ENCODE measurements at places on chromosomes 13 and 19.

GRCh38 chr13:28041501-28041900 is 53.0 kb upstream of the URAD start:
- DNase-seq: no peak
- no peaks in the 10 kb centered on the region for H3K27me3 ChIP-seq
- no peak overlapping the region for H3K27ac ChIP-seq
- no peaks in the 10 kb centered on the region for H3K4me1 ChIP-seq
- no peak overlapping the region for H3K4me3 ChIP-seq

DNA sequence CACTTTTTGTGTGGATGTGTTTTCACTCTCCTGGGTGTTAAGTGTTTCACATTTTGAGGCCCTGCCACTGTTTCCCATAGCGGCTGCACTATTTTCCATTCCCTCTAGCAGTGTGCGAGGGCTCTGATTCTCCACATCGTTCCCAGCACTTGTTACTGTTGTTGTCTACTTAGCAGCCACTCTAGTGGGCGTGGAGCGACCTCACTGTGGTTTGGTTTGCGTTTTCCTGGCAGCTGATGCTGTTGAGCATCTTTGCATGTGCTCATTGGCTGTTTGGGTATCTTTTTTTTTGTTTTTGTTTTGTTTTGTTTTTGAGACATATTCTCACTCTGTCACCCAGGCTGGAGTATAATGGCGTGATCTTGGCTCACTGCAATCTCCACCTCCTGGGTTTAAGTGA is 14.4 kb downstream of the NAXD start:
- H3K27me3 ChIP-seq: no peaks in the 10 kb centered on the region
- H3K27ac ChIP-seq: peak overlapping the region; percentile 5
- H3K4me1 ChIP-seq: no peaks in the 10 kb centered on the region

DNA sequence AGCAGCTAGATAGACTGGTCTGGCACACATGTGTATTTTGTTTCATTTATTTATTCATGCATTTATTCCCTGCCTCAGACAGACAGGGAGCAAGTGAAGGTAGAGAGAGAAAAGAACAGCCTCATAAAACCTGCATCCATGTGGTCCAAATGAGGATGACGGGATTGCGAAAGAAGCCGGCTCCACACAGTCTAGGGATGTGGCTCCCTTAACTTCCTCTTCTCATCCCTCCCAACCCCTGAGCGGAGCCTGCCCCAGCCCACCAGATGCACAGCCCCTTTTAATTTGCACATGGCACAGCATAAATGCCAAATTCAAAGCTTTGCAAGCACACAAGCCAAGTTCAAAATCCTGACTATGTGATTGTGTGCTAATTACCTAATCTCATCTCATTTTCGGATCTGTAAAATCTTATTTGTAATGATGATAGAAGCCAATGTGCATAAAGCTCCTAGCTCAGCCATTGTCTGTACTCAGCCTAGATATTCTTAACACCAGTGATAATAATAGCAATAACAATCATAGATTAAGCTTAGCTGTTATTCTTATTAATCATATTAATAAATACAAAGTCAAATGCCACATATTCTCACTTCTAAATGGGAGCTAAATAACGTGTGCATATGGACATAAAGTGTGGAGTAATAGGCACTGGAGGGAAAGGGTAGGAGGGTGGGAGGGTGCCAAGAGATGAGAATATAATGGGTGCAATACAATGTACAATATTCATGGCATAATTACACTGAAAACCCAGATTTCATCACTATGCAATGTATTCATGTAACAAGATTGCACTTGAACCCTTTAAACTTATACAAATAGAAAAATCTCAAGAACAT is 156.3 kb downstream of the DCT start:
- no peak for DNase-seq
- H3K27ac ChIP-seq: peak overlapping the region; percentile 65
- no peaks in the 10 kb centered on the region for H3K27me3 ChIP-seq
- peaks cover 42% of the 10 kb centered on the region for H3K4me1 ChIP-seq
- no peak overlapping the region for H3K4me3 ChIP-seq

DNA sequence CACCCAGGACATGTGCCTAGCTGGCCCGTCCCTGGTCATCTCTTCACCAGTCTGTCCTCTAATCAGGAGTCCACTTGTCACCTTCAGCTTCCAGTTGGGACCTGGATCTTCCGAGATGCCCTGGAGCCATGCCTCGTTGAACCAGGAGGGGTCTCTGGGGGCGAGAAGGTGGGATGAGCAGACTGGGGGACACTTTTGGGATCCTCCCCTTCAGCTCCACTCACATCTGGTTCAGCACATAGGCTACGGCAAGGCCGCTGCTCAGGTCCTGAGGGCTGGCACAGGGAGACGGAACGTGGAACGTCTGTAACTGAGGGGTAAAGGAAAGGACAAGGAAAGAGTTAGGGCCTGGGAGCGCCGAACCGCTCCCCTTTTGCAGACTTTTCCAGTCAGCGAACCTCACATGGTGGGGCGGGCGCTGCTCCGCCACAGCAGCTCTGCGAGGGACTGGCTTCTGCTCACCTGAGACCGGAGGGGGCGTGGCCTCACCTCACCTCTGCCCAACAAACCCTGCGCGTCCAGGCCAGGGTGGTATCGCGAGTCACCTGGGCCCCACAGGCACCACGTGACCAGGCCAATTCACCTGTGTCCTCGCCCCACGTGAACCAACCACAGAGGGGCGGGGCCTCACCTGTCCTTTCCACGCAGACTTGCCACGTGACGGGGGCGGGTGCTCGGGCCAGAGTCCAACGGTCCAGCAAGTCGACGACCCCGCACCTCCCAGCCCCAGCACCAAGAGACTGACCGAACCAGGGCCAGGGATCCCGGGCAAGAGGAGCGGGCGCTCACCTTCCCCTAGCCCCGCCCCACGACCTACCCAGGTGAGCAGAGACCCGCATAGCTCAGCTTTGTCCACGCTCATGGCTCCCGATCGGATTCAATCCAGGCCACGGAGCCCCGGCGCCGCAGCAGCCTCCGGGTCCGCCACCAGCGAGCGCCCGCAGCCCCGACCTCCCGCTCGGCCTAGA is at the start of gene HOOK2:
TSS of gene HOOK2 (minus strand) at position 965 of the 968 bp plus-strand sequence. CDS start at position 862, 103 bp downstream.
- peaks cover 5% of the 10 kb centered on the region for H3K36me3 ChIP-seq
- peak within 1 kb of the TSS; percentile 74 for H3K27ac ChIP-seq
- peak; percentile 93 for DNase-seq
- peaks cover 48% of the 10 kb centered on the region for H3K4me1 ChIP-seq

GRCh38 chr13:94534166-94534565 is 54.7 kb upstream of the DCT start:
- H3K4me3 ChIP-seq: no peak overlapping the region
- H3K4me1 ChIP-seq: no peaks in the 10 kb centered on the region
- DNase-seq: no peak
- H3K36me3 ChIP-seq: no peaks in the 10 kb centered on the region
- H3K27me3 ChIP-seq: no peaks in the 10 kb centered on the region

GRCh38 chr13:110006304-110006703 is 219.9 kb upstream of the IRS2 start:
- H3K4me3 ChIP-seq: no peak overlapping the region
- H3K27ac ChIP-seq: no peak overlapping the region
- H3K36me3 ChIP-seq: no peaks in the 10 kb centered on the region
- no peaks in the 10 kb centered on the region for H3K4me1 ChIP-seq

GRCh38 chr13:46197299-46198048 is 14.3 kb upstream of the LRRC63 start:
- DNase-seq: no peak
- H3K27ac ChIP-seq: no peak overlapping the region
- no peaks in the 10 kb centered on the region for H3K27me3 ChIP-seq
- H3K4me3 ChIP-seq: no peak overlapping the region

- H3K4me1 ChIP-seq: peaks cover 14% of the 10 kb centered on the region
- no peak overlapping the region for H3K4me3 ChIP-seq
- no peaks in the 10 kb centered on the region for H3K27me3 ChIP-seq
- peaks cover 25% of the 10 kb centered on the region for H3K36me3 ChIP-seq
Measured at GRCh38 chr19:58581227-58582141, 8.3 kb upstream of the MZF1 start.

DNA sequence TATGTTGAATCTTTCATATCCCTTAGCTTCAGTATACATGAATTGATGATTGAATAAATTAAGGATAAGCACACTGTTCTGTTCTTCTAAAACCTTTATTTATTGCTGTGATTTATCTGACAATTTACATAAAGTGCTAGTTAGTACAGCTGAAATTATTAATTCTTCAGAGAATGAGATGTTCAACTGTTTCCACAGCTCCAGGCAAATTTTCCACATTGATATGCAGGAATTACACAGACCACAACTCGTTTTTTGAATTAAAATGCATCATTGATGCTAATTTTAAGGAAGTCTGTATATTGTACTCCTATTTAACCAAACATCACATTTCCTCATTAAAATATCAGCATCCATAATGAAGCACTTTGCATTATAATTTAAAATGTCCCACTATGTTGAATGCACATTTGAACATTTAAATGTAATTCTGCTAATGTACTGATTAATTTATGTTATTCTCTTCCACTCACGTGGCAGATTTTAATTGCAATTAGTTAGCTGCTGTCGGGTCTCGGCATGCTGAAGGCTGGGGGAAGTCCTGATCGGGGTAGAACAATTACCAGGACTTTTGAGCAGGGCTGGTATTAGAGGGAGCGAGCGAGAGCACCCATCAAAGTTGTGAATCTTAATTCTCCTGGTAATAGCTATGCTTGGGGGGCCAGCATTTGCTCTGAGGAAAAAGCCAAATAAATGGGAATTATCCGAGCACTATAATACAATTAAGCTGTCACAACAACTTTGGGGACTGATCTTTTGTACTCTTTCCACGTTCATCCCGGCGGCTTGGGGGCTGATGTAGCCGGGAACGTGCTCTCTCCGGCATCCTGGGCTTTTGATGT is 136.7 kb upstream of the TMTC4 start:
- no peaks in the 10 kb centered on the region for H3K27me3 ChIP-seq
- no peaks in the 10 kb centered on the region for H3K4me1 ChIP-seq
- H3K27ac ChIP-seq: no peak overlapping the region
- H3K36me3 ChIP-seq: no peaks in the 10 kb centered on the region
- no peak for DNase-seq

DNA sequence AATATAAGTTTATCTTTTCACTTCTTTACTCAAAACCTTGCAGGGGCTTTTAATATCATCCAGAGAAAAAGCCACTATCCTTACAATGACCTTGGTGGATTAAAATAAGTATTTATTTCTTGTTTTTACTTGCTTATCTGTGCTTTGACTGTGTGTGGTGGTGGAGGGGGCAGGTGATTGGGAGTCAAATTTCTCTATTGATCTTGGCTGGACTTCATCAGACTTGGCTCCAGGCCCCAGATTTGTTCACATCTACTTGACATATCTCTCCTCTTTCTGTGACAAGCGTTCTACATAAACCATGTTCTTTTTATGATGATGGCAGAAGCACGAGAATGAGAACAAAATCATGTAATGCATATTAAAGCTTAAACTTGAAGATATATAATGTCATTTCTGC is 670.8 kb downstream of the PCDH17 start:
- no peak overlapping the region for H3K27ac ChIP-seq
- H3K4me3 ChIP-seq: no peak overlapping the region
- H3K27me3 ChIP-seq: no peaks in the 10 kb centered on the region
- no peaks in the 10 kb centered on the region for H3K4me1 ChIP-seq

GRCh38 chr19:46624958-46625661 is at the start of gene PTGIR:
Gene PTGIR (minus strand): TSS chr19:46625089. CDS start chr19:46624225, 864 bp downstream.
- H3K36me3 ChIP-seq: no peaks in the 10 kb centered on the region
- peak within 1 kb of the TSS; percentile 72 for H3K27ac ChIP-seq
- no peaks in the 10 kb centered on the region for H3K27me3 ChIP-seq
- H3K4me1 ChIP-seq: peaks cover 77% of the 10 kb centered on the region

DNA sequence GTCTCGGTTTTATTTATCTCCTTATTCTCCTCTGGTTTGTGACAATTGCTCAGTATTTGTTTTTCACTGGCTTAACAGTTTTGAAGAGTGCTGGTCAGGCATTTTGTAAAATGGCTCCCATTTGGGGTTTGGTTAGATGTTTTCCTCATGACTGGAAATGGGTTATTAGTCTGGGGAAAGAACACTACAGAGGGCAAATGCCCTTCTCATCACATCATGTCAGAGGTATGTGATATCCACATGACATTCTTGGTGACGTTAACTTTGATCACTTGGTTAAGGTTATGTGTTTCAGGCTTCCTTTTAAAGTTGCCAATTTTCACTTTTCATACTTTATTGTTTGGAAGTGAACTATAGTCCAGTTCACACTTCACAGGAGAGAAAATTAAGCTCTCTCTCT is 74.8 kb upstream of the KLHL1 start:
- H3K4me1 ChIP-seq: no peaks in the 10 kb centered on the region
- no peaks in the 10 kb centered on the region for H3K27me3 ChIP-seq
- no peak for DNase-seq
- no peak overlapping the region for H3K4me3 ChIP-seq
- no peaks in the 10 kb centered on the region for H3K36me3 ChIP-seq

GRCh38 chr13:44079413-44080205 is 199.9 kb downstream of the LACC1 start:
- H3K27me3 ChIP-seq: no peaks in the 10 kb centered on the region
- no peaks in the 10 kb centered on the region for H3K36me3 ChIP-seq
- no peak overlapping the region for H3K27ac ChIP-seq
- no peak for DNase-seq
- H3K4me1 ChIP-seq: no peaks in the 10 kb centered on the region

DNA sequence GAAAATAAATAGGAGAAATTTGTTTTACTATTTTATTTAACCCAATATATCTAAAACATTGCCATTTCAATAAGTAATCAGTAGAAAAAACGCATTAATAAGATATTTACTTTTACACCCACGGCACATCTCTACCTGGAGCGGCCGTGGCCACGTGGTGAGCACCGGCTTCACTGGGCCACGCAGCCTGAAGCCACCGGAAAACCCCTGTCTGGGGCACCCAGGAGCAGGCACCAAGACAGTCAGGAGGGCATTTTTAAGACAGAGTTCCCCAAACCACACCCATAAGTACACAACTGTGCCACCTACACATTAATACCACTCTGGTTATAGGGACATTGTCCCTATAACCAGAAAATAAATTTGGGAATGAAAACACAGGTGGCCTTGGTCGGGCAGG is 80.9 kb downstream of the SPACA7 start:
- no peaks in the 10 kb centered on the region for H3K4me1 ChIP-seq
- no peaks in the 10 kb centered on the region for H3K27me3 ChIP-seq
- H3K36me3 ChIP-seq: no peaks in the 10 kb centered on the region
- no peak for DNase-seq

- H3K4me3 ChIP-seq: no peak overlapping the region
- no peaks in the 10 kb centered on the region for H3K36me3 ChIP-seq
- DNase-seq: no peak
- H3K27ac ChIP-seq: no peak overlapping the region
- H3K4me1 ChIP-seq: no peaks in the 10 kb centered on the region
Measured at GRCh38 chr13:27044837-27045570, 126.6 kb downstream of the USP12 start.

- DNase-seq: no peak
- H3K36me3 ChIP-seq: no peaks in the 10 kb centered on the region
- no peaks in the 10 kb centered on the region for H3K4me1 ChIP-seq
- no peak overlapping the region for H3K27ac ChIP-seq
- no peak overlapping the region for H3K4me3 ChIP-seq
Measured at GRCh38 chr13:24640752-24641151, 39.5 kb upstream of the ATP12A start.

- H3K4me3 ChIP-seq: no peak overlapping the region
- H3K27me3 ChIP-seq: no peaks in the 10 kb centered on the region
- DNase-seq: no peak
- no peaks in the 10 kb centered on the region for H3K4me1 ChIP-seq
- H3K27ac ChIP-seq: no peak overlapping the region
Measured at GRCh38 chr19:13959962-13960862, 7.9 kb downstream of the DCAF15 start.

GRCh38 chr19:28288572-28289264 is 924.2 kb downstream of the UQCRFS1 start:
- no peak overlapping the region for H3K4me3 ChIP-seq
- no peak for DNase-seq
- H3K27me3 ChIP-seq: no peaks in the 10 kb centered on the region
- H3K36me3 ChIP-seq: no peaks in the 10 kb centered on the region
- H3K4me1 ChIP-seq: no peaks in the 10 kb centered on the region

All from spleen (tissue), 13 donors.